ENCODE measurements at places on chromosomes 11 and 22.

- no peak for DNase-seq
These were observed 190.6 kb upstream of the PLET1 start for GRCh38 chr11:112451250-112451649.

DNA sequence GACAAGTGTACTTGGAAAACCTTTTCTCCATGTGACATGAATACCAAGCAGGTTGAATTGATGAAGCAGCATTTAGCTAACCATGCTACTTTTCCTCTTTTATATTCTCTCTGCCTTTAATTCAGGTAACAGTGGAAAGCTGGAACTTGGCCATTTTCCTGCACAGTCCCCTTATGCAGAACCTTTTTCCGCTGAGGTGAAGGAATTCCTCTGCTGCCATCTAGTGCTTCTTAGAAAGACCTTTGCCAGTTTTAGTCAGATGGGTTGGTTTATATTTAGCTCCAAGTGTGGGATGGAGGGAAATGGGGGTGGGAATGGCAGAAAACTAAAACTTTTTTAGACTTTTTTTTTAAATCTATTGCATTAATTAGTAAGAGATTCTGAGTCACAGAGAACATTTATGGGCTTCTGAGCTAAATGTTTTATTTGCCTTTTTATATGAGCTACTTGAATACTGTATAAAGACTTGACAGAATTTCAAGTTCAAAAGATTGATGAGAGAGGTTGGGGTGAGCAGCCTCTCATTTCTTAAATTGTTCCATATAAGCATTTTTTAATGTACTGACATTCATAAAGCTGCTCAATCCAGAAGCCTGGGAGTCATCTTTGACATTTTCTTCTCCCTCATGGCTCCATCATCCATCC is 153.9 kb upstream of the ZC3H12C start:
- peak; percentile 73 for DNase-seq

DNA sequence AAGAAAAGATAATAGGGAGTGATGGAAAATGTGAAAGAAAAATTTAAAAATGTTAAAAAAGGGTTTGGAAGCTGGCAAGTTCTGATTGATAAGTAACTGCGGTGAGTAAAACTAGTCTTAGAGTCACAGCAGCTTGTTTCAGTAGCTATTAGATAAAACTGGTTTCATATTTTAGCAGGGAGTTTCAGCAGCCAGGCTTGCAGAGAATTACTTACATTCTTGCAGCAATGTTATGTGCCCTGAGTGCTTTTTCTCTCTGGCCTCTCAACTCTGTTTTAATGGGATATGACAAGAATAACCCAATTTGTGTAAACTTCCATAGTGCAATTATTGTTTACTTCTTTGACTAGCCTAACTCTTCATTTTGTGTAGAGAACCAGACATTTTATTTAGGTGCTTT is 33.6 kb downstream of the PPME1 start:
- DNase-seq = no peak

GRCh38 chr11:6387811-6388599 is 2.3 kb upstream of the SMPD1 start:
- DNase-seq = no peak

GRCh38 chr22:32862936-32863661 is 61.6 kb downstream of the TIMP3 start:
- DNase-seq = no peak

DNA sequence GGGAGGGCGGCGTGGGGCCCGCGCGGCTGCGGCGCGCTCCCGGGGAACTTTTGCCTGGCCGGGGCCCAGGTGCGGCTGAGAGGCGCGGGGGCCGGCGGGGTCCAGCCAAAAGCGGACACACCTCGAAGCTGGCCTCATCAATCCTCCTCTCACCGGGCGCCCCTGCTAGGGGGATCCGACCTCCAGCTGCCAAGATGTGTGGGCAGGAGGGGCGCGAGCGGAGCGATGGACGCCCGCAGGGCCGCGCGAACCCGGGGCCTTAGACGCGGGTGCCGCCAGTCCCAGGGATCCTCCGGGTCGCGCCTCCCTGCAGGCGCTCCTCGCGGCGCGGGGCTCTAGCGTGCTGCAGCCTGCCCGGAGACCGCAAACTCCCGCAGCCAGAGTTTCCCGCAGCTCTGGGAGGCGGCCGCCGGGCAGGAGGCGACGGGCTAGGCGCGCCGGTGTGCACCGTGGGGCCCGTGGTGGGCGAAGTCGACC is 785 bp downstream of the IGSF9B start:
- no peak for DNase-seq

- DNase-seq = no peak
These were observed 35.5 kb downstream of the MTMR2 start for GRCh38 chr11:95888439-95888838.

DNA sequence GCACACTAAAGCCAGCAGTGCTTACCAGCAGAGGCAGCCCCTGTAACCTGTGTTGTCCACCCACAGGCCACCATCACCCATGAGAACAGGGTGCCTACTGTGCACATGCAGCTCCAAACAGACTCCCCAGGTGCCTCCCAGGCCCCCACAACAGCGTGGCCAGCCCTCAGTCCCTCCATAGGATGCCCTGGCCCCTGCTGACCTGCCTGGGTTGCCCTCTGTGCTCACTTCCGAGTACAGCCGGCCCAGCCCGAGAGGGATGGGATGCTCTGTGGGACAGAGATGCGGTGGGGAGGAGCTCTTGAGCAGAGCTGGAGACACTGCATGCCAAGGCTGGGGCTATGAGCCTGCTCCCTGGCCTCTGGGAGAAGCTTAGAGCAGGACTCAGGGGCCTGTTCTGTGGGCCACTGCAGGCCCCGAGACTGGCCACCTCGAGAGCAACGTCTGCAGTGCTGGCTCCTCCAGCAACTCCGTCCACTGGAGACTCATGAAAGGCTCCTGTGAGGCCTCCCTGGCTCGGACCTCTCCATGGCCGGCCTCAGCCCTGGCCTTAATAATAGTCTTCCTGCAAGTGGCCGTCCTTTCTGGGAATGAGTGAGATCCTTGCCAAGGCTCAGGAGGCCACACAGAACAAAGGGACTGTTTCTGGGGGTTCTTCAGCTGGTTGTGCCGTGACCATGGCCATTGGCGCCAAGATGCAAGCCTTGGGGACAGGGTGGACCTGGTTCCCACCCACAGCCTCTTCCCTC is 27.0 kb downstream of the FADS2 start:
- DNase-seq = no peak

- no peak for DNase-seq
These were observed 1419.8 kb upstream of the TENM4 start for GRCh38 chr11:80860632-80861031.

- no peak for DNase-seq
These were observed 2.4 kb downstream of the RASD2 start for GRCh38 chr22:35542939-35543516.

DNA sequence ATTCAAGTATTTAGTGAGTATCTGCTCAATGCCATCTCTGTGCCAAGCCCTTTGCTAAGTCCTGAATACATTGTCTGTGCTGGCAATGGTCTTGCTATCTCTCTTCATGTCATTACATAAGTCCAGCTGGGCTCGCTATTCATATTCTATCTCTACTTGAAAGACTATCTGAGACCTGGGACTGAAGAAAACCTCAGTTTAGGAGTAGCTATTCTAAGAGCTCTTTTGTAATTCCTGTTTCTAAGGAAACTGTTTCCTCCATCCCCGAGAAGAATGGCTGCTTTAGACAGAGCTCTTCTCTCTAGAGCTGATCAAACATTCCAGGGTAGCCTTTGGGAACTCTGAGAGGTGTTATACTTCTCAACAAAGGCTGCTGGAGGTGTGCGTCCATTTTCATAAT is 33.0 kb downstream of the SLC17A6 start:
- no peak for DNase-seq

DNA sequence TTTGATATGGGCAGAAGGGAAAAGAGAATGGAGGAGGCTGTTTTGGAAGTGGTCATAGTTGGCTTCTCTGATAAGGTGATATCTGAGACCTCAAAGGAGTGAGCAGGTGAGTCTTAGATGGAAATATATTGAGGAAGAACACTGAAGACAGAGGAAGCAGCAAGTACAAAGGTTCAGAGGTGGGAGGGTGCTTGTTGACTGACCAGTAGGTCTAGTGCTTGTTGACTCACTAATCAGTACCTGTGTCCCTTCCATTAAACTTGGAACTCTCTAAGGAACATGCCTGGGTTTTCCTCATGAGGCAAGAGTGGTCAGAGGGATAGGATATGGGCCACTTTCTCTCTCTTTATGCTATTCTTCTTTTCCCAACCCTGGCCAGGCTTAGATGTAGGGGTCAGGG is 25.6 kb upstream of the GLYATL1 start:
- no peak for DNase-seq

DNA sequence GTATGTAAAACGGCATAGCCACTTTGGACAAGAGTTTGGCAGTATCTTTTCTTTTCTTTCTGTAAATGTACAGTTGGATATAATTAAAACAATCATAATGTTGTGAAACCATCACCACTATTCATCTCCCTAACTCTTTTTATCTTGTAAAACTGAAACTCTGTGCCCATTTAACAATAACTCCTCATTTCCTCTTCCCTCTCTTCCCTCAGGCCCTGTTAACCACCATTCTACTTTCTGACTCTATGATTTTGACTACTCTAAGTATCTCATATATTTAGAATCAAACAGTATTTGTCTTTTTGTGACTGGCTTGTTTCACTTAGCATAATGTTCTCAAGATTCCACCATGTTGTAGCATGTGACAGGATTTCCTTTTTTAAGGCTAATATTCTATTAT is 10.2 kb downstream of the SCUBE2 start:
- no peak for DNase-seq

- DNase-seq = no peak
These were observed 404.6 kb downstream of the OPCML start for GRCh38 chr11:133127741-133128140.

GRCh38 chr22:29214232-29214631 is 8.5 kb downstream of the EMID1 start:
- DNase-seq = peak; percentile 40

GRCh38 chr11:128551611-128552335 is 35.6 kb downstream of the ETS1 start:
- DNase-seq = no peak

- DNase-seq = no peak
These were observed 329.5 kb downstream of the NXPE2 start for GRCh38 chr11:115007851-115008250.

DNA sequence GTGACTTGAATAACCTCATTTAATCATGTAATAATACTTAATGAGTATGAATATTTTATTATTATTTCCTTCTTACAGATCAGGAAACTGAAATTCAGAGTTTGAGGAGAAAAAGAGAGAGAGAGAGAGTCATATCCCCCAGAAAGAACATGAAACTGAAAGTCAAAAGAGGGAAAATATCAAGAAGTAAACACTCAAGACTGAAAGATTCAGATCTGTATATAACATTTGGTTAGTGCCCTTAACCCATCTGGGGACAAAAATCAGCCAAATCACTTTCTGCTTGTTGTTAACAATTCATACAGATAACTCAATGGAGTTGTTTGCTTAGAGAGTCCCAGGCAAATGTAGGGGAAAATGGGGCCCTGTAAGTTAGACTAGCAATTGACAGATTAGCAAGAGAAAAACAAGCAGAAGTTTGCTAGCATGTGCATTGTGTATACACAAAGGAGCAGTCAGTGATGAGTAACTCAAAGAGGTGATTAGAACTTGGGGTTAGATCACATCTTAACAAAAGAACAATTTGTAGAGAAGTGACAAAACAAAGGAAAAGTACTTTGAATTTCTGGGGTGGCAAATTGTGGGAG is 25.9 kb upstream of the MMP13 start:
- no peak for DNase-seq

- DNase-seq = no peak
These were observed 1.1 kb upstream of the FXYD2 start for GRCh38 chr11:117825538-117826189.

DNA sequence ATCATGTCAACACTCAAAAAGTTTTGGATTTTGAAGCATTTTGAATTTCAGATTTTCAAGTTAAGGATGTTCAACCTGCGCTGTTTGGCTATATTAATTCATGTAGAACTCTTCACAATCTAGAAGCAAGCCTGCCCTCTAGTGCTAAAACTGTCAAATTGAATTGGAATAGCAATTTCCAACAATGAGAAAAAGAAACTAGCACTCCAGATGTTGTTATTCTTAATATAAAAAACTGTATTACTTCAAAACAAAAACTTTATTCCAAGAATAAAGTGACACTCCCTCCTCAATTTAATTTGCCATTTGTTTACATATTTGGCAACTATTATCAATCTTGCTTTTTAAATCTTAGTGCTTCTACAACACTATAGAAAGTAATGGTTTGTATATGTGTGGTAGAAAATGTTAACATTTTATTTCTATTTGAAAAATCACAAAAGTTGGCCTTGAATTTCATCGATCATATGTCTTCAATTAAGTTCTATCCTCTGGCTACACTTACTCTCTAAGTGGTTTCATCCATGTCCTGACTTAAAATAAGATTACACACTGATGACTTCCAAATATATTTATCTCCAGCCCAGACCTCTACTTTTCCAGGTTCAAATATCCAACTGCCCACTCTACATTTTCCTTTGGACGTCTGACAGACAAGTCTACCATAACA is 36.6 kb downstream of the DCUN1D5 start:
- no peak for DNase-seq

DNA sequence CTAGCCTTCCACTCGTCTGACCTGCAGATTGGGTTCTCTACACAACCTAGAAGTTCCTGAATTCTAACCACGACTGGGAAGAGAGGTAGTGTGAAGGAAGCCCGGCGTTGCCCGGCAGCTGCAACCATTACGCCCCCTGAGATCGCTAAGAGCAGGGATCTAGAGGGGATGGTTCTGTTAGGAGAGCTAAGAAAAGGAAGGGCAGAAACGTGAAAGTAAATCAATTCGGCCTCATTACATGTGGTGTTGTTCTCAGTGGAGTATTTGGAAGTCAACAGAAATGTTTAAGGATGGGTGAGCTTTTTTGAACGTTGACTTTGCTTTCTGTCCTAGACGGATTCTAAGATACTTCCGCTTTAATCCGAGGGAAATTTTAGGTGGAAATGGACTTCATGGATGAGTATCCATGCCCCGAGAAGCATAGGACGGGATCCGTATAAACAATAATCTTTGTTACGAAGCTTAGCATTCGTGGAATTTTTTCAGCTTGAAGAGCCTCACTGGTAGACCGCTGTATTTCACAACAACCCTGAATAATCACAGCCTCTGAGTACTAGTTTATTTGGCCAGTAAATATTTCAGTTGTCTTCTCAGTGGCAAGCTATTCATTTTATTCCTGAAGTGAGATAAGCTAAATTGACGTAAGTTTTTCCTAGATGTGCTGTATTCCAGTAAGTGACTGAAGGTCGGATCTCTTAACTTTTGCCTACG is 629 bp downstream of the ATP5MG start:
- DNase-seq = no peak

- peak; percentile 92 for DNase-seq
These were observed 115.9 kb upstream of the CRYBB3 start for GRCh38 chr22:25083807-25084200.

GRCh38 chr11:62104816-62105653 is 18.8 kb upstream of the INCENP start:
- DNase-seq = no peak

- DNase-seq = no peak
These were observed 11.1 kb upstream of the PHLDA2 start for GRCh38 chr11:2940147-2940920.

- DNase-seq = no peak
These were observed 133.1 kb downstream of the CTTN start for GRCh38 chr11:70531281-70532065.

Data from islet precursor cell (in vitro differentiated cells).